T-cell (primary cell): ENCODE measurements at places on chromosomes 13 and 19.

DNA sequence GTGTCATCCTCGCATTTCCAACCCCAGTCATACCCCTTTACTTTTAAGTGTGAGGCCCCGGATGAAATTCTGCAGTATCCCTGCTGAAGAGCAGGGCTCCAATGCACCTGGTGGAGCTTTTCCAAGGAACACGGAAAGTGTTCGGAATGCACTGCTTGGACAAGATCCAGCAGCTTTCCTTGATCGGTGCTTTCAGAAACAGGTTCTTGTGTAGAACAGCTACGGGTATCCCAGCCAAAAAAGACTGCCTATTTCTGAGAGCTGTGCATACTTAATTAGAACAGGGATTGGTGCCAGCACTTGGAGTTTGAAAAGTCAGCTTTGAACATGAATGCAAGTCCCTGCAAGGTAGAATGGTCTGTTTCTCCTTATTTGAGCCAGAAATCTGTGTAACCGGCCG is 87.2 kb upstream of the C1QTNF9B start:
- DNase-seq, result no peak

- DNase-seq, result no peak
Measured at GRCh38 chr13:80196756-80197155, 144.2 kb downstream of the SPRY2 start.

DNA sequence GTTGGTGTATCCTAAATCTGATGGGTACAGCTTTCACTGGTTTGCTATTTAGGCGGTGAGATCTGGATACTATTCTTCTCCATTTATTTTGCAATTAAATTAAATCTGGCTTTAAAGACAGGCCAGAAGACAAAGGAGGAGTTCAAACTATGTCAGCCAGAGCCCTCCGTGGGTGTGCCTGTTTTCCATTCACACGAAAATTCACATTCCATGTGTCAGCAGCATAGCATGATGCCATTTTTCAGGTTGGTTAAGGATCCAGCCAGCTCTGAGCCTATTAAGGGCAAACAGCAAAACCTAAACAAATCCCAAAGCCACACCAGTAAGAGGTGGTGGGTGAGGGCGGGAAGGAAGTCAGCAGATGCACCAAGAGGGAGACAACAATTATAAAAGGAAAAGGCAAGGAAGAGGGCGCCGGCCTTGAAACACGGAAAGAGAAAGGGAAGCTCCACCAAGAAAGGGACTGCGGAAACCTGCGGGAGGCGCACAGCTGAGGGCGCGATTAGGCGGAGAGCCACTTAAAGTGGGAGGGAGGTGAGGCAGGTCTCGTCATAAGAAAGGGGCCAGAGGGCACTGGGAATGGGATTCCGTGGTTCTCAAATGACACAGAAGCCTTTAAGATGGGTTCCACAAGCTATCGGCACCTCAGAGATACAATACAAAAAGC is 43.0 kb downstream of the CARS2 start:
- no peak for DNase-seq

- no peak for DNase-seq
Measured at GRCh38 chr13:50940509-50940908, 30.9 kb downstream of the RNASEH2B start.

DNA sequence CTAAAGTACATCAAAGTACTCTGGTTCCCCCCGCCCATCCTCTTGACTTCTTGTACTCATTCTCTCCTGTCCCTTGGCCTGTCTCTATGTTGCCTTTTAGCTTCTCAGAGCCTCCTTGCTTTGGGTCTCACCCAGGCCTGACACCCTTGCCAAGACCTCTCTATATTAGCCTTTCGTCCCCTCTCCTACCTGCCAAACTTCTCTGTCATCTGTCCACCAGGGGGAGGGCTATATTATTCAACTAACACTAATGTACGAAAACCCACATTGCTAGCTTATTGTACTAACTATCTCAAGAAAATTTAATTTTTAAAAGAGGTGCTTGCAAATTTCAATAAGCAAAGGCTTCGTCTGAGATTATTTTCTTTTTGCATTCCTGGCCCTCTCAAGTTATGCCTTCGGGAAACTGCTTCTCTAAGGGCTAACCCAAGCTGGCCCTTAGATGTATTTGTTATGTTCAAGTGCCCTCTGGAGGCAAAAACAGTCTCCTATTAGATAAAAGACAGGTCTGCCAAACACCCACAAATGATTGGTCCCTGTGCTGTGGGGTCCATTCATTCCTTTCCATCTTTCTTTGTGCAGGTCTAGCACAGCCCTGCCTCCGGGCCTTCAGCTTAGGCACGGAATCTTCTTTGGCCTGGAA is 6.3 kb upstream of the MRPS31 start:
- DNase-seq, result no peak

GRCh38 chr19:40594255-40594654 is 6.9 kb upstream of the LTBP4 start:
- no peak for DNase-seq

GRCh38 chr19:31498781-31499180 is 149.5 kb upstream of the TSHZ3 start:
- no peak for DNase-seq

DNA sequence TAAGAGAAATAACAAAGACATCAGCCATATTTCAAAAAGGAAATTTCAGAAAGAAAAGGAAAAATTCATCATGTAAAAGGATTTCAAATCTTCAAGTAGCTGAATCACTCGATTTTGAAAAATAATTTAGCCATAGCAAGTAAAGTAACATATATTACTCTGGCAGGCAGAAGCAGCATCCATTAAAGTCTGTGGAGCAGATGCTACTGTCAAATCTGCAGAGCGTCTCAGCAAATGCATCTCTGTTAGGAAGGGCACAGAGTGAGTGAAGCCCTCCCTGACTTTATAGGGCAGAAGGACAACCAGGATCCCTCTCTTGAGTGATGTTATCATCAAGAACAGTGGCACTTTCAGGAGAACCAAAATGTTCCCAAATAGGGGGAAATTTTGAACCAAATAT is 445.5 kb downstream of the EFNB2 start:
- DNase-seq, result no peak

DNA sequence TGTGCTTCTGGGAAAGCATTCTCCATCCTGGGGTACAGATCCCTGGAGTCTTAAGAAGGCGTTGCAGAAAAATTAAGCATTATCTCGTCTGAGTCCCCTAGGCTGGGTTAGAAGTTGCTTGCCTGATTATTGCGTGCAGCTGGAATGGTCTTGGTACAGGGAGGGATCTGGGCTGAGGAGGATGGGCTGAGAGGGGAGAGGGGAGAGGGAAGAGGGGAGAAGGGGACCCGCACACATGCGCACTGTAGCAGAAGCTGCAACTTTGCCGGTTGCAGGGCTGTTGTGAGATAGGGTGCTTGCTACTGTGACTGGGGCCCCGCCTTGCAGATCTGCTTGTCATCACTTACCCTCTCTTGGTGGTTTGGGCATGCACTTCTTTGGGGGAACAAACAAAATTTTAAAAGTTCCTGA is 316.8 kb downstream of the DLEU7 start:
- no peak for DNase-seq

DNA sequence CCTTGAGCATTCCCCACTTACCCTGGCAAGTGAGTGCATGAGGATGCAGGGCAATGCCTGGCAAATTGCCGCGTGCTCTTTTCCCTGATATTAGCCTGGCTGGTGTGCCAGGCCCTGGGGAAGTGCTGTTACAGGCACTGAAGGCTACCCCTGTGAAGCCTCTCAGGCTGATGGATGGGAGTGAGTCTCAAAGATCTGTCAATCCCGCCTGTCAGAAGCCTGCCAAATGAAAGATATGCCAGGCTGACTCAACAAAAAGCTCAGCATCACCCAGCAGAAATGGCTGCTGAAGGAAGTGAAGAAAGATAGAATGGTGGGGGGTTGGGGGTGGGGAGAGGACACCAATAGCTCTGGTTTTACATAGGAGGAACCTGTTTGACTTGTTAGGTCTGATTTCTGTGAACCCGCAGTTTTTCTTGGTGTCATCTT is 112.1 kb downstream of the LACC1 start:
- no peak for DNase-seq

GRCh38 chr13:50365408-50366391 is 350.5 kb downstream of the KCNRG start:
- peak; percentile 21 for DNase-seq

DNA sequence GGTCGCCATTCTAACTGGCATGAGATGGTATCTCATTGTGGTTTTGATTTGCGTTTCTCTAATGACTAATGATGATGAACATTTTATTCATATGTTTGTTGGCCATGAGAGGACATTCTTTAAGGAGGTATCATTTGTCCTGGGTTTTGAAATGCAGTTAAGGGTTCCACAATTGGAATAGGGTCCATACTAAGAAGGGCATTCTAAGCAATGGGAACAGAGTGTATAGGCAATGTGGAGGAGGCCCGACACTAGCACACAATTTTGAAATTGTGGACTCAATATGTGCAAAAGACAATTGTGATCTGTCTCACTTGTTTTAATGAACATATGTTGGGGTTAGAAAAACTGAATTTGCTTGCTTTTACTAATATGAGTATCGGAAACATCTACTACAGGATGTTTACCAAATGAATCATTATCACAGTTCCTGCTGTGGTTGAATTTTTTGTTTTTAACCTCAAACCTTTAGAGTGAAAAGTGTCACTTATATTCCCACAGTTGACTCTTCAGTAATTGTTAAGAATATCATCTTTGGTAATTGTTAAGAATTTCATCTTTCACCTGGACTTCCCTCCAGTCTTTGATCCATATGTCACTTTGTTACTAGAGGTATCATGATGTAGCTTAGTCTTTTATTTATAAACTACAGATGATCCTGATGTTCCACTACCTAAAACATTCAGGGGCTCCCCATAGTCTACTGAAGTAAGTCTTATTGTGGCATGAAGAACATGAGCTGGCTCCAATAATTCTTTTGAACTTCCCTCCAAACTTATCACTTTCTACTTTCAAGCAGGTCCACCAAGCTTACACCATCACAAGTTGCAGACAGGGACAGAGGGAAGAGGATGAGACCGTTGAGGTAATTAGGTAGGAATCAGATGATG is 109.7 kb upstream of the KLF12 start:
- no peak for DNase-seq

- no peak for DNase-seq
Measured at GRCh38 chr13:102715447-102715846, 20.6 kb upstream of the METTL21C start.

GRCh38 chr19:33376423-33376822 is 2.9 kb downstream of the CEBPG start:
- DNase-seq, result no peak

GRCh38 chr19:38360839-38361631 is 13.3 kb upstream of the PSMD8 start:
- DNase-seq, result no peak

GRCh38 chr19:6417713-6418561 is 6.7 kb downstream of the KHSRP start:
- no peak for DNase-seq
